ENCODE measurements at places on chromosomes 11 and 22.
A peak's percentile ranks its signal among the peaks of the same experiment; 100 is the strongest.

DNA sequence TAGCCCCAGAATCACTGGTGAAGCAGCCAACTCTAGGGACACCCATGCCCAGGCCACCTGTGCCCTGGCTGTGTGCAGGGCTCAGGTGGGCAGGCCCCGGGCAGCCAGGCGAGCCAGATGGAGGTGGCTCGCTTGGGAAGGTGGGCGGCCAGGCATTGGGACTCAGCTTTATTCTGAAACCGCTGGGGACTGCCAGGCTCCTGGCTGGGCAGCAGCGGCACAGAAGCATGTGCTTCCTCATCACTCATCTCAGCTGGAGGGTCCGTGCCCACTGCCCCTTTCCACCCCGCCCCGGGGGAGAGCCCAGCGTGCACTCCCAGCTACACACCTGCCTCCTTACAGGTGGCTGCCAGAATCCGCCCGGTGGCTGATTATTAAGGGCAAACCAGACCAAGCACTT lies 27.1 kb upstream of the SLC22A12 start:
- peaks cover 27% of the 10 kb centered on the region for H3K4me1 ChIP-seq
- peaks cover 2% of the 10 kb centered on the region for H3K27me3 ChIP-seq
- no peak for DNase-seq

DNA sequence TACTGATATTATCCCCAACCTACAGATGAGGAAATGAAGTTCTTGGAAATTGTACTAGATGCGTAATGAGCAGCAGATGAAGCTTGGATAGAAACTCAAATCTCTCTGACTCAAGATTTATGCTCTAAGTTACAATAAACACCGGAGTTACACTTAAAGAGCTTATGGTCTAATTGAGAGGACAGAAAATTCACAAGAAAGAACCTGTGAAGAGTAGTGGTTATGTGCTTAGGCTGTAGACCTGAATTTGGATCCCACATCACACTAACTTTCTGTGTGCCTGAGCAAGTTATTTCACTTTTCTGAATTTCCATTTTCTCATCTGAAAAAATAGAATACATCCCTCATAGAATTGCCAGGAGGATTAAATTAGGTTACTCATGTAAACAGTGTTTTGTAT lies 58.5 kb downstream of the FLI1 start:
- no peak overlapping the region for H3K4me3 ChIP-seq
- no peaks in the 10 kb centered on the region for H3K4me1 ChIP-seq
- H3K27ac ChIP-seq: no peak overlapping the region
- H3K36me3 ChIP-seq: no peaks in the 10 kb centered on the region
- peaks cover 23% of the 10 kb centered on the region for H3K27me3 ChIP-seq

DNA sequence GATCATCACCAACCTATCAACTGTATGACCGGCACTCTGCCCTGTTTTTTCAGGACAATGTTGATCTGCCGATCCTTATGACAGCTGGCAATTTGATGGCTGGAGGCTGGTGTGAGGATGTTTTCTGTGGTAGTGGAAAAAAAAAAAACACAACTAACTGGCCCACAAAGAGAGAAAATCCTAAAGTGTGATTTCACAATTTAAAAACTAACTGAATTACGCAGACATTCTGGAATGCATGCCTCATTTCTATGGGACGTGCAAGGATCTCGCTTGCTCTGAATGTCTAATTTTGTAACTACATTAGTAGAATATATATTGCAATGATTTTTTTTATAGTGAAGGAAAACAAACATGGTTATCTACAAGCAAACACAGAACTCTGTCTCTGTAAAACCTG lies 590.5 kb downstream of the ETS1 start:
- peaks cover 9% of the 10 kb centered on the region for H3K4me1 ChIP-seq
- no peaks in the 10 kb centered on the region for H3K27me3 ChIP-seq
- H3K36me3 ChIP-seq: no peaks in the 10 kb centered on the region
- DNase-seq: no peak
- no peak overlapping the region for H3K27ac ChIP-seq

DNA sequence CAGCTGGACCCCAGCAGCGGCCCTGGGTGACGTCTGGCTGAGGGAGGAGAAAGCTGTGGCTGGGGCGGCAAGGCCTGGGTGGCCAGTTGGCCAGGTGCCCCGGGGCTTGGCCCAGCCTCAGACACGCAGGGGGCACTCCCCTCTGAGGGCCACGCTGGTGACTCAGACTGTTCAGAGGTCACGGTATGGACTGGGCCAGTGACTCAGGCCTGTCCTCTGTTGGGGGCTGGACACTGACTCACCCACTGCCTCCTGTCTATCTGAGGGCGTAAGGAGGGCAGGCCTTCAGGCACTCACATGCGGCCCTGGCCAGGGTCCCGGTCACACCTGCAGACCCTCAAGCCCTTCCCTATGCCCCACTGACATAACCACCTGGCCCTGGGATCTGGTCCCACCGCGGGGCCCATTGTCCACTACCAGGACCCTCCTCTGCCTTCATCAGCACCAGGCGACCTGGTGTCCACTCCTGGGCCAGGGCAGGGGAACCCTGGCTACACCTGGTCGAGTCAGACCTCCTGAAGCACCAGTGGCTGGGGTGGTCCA lies 3.7 kb upstream of the MUC5AC start:
- no peaks in the 10 kb centered on the region for H3K36me3 ChIP-seq
- no peak overlapping the region for H3K27ac ChIP-seq
- peak; percentile 38 for DNase-seq
- no peaks in the 10 kb centered on the region for H3K4me1 ChIP-seq
- H3K4me3 ChIP-seq: no peak overlapping the region

DNA sequence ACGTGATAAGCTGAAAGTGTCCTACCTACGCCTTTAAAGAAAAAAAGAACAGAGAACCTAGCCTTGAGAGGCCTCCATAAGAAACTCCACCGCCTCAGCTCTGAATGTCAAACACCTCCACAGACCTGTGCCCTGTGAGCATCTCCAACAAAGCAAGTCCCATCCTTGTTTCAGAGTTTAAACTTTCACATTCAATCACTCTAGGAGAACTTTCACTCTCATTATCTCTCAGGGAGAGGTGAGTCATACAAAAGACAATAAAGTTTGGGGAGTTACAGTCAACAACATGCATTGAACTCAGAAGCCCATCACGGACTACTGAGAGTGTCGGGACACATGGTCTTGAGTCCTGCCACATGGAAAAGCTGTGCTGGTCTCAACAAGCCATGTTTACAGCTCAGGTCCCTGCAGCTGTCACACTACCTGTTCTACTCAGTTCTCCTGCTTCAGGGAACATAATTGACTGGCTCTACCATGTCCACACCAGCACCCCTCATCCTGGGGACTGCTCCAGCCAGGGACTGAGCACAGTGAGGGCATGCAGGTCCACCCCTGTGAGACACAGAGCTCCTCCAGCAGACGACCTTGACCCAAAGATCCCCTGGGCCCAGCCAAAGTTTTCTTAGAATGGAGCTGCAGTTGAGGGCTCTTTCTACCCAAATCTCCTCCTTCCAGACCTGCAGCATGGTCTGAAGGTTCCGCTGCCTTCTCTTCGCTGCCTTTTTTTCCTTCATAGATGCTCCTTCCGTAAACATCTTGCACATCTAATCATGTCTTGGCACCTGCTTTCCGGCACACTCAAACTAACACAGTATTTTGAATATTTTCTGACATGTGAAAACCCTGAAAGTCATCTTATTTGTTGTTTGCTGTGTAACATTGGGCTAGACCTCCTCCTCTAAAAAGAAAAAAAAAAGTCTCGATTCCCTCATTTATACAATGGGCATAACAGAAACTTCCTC lies 114.9 kb downstream of the ETS1 start:
- DNase-seq: no peak
- peaks cover 78% of the 10 kb centered on the region for H3K4me1 ChIP-seq
- H3K27me3 ChIP-seq: no peaks in the 10 kb centered on the region
- no peak overlapping the region for H3K4me3 ChIP-seq

DNA sequence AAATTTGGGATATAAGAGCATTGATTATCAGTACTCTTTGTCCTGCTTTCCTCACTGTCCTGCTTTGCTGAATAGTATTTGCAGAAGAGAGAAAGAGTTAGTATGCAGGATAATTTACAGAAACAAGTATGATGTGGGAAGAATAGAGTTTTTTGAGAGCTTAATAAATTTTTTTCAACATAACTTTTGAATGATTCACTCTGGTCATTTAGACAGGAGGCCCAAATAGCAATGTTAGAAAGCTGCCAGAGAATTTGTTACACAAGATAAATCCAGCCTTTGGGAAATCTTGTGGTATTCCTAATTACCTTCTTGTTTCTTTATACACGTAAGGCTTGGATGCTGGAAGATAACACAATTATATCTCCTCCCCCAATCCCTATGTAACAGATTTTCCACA lies 484.6 kb downstream of the CNTN5 start:
- DNase-seq: no peak
- no peaks in the 10 kb centered on the region for H3K27me3 ChIP-seq
- no peak overlapping the region for H3K4me3 ChIP-seq
- no peaks in the 10 kb centered on the region for H3K36me3 ChIP-seq
- no peak overlapping the region for H3K27ac ChIP-seq
- peaks cover 6% of the 10 kb centered on the region for H3K4me1 ChIP-seq

GRCh38 chr11:122598971-122599370 lies 56.6 kb upstream of the UBASH3B start:
- H3K27me3 ChIP-seq: peaks cover 6% of the 10 kb centered on the region
- H3K36me3 ChIP-seq: no peaks in the 10 kb centered on the region
- DNase-seq: no peak
- no peaks in the 10 kb centered on the region for H3K4me1 ChIP-seq
- H3K27ac ChIP-seq: no peak overlapping the region
- H3K4me3 ChIP-seq: no peak overlapping the region

- H3K4me3 ChIP-seq: no peak overlapping the region
- no peak for DNase-seq
- peaks cover 7% of the 10 kb centered on the region for H3K4me1 ChIP-seq
- H3K36me3 ChIP-seq: peaks cover 24% of the 10 kb centered on the region
Measured at GRCh38 chr11:14275076-14275475, 83.9 kb downstream of the RRAS2 start.

GRCh38 chr22:44382116-44383038 lies 69.6 kb upstream of the SHISAL1 start:
- no peak for DNase-seq
- H3K36me3 ChIP-seq: no peaks in the 10 kb centered on the region
- peaks cover 5% of the 10 kb centered on the region for H3K4me1 ChIP-seq
- H3K4me3 ChIP-seq: no peak overlapping the region

DNA sequence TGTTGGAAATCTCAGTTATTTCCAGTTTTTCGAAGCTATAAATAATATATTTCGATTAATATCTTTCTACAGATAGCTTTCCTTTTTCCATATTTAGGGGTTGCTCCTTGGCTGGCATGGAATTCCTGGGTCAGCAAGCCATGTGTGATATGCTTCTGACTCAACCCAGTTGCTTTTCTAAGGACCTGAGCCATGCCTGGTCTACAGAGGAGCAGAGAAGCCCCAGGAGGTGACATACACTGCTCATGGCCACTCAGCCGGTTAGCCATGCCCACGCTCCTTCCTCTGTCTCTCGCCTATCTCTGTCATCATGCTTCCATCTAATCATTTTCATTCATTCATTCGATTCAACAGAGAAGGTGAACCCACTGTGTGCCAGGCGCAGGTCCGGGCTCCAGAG lies 23.2 kb upstream of the PDGFB start:
- no peaks in the 10 kb centered on the region for H3K36me3 ChIP-seq
- no peaks in the 10 kb centered on the region for H3K27me3 ChIP-seq
- H3K4me1 ChIP-seq: no peaks in the 10 kb centered on the region
- no peak overlapping the region for H3K4me3 ChIP-seq

DNA sequence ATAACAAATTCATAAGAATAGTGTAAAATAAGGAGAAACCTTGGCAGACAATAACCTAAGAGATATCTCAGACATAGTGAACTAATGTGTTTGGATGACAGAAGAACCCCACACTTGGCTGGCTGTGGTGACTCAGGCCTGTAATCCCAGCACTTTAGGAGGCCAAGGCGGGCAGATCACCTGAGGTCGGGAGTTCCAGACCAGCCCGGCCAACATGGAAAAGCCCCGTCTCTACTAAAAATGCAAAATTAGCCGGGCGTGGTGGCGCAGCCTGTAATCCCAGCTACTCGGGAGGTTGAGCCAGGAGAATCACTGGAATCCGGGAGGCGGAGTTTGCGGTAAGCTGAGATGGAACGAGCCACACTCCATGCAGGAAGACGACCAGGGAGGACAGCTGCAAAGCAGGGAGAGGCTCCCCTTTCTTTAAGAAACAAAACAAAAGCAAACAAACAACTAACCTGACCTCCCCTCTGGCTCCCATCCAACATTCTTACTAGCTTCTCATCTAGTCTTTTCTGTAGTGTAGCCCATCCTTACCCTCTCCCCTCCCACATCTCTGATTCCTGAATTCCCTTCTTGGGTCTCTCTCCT lies 84.2 kb downstream of the ZNF280B start:
- no peaks in the 10 kb centered on the region for H3K36me3 ChIP-seq
- DNase-seq: no peak
- no peak overlapping the region for H3K27ac ChIP-seq
- peaks cover 92% of the 10 kb centered on the region for H3K27me3 ChIP-seq

GRCh38 chr11:35275786-35276170 lies 136.8 kb downstream of the CD44 start:
- peaks cover 17% of the 10 kb centered on the region for H3K4me1 ChIP-seq
- no peak overlapping the region for H3K27ac ChIP-seq
- no peak overlapping the region for H3K4me3 ChIP-seq
- no peaks in the 10 kb centered on the region for H3K36me3 ChIP-seq
- no peak for DNase-seq
- peaks cover 5% of the 10 kb centered on the region for H3K27me3 ChIP-seq

GRCh38 chr11:19243143-19243542 lies 2.4 kb upstream of the E2F8 start:
- no peaks in the 10 kb centered on the region for H3K36me3 ChIP-seq
- H3K4me3 ChIP-seq: no peak overlapping the region
- H3K27ac ChIP-seq: no peak overlapping the region
- peaks cover 31% of the 10 kb centered on the region for H3K27me3 ChIP-seq
- no peak for DNase-seq

GRCh38 chr11:17978553-17979287 lies 34.1 kb downstream of the SERGEF start:
- no peaks in the 10 kb centered on the region for H3K4me1 ChIP-seq
- H3K36me3 ChIP-seq: peaks cover 6% of the 10 kb centered on the region

GRCh38 chr22:29115682-29116288 lies 43.0 kb downstream of the KREMEN1 start:
- no peak overlapping the region for H3K4me3 ChIP-seq
- DNase-seq: no peak
- peaks cover 5% of the 10 kb centered on the region for H3K4me1 ChIP-seq
- no peak overlapping the region for H3K27ac ChIP-seq
- no peaks in the 10 kb centered on the region for H3K27me3 ChIP-seq
- H3K36me3 ChIP-seq: peaks cover 20% of the 10 kb centered on the region

- no peak overlapping the region for H3K4me3 ChIP-seq
- no peaks in the 10 kb centered on the region for H3K27me3 ChIP-seq
- H3K36me3 ChIP-seq: peaks cover 59% of the 10 kb centered on the region
Measured at GRCh38 chr11:70331901-70332300, 61.4 kb downstream of the PPFIA1 start.

DNA sequence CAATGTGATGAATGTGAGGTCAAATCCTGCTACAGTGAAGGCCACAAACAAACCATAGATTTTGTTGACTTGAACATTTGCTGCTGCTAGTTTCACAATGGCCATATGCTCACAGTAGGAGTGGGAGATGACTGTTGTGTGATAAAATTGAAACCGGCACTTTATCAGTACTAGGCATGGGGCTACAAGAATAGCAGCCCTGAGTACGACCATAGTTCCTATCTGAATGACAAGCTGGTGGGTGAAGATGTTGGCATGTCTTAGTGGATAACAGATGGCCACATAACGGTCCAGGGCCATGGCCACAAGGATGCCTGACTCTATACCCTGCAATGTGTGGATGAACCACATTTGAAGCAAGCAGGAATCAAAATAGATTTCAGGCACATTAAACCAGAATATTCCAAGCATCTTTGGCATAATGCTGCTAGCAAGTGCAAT lies 2.8 kb downstream of the OR52A1 start:
- DNase-seq: no peak
- H3K4me1 ChIP-seq: no peaks in the 10 kb centered on the region
- peaks cover 3% of the 10 kb centered on the region for H3K27me3 ChIP-seq
- no peaks in the 10 kb centered on the region for H3K36me3 ChIP-seq

Measured in mesothelial cell of epicardium (in vitro differentiated cells).